HFFc6 (cell line): ENCODE measurements at places on chromosomes 2 and 18.

DNA sequence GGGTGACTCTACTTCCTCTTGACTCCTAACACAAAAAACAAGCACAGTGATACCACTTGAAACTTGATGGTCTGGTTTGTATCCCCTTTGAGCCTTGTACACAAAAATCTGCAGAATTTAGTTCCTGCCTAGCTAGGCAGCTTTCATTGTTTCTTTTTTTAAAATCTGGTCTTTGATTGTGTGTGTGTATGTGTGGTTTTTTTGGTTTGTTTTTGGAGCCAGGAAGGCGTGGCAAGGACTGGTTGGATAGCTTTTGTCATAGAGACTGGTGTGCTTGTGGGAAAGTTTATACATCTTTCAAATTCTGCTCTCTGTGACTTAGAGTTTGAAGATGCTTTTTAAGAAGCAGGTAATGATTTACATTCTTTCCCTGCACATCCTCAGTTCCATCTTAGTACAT is 127.4 kb downstream of the TANC1 start:
- no peak for DNase-seq

DNA sequence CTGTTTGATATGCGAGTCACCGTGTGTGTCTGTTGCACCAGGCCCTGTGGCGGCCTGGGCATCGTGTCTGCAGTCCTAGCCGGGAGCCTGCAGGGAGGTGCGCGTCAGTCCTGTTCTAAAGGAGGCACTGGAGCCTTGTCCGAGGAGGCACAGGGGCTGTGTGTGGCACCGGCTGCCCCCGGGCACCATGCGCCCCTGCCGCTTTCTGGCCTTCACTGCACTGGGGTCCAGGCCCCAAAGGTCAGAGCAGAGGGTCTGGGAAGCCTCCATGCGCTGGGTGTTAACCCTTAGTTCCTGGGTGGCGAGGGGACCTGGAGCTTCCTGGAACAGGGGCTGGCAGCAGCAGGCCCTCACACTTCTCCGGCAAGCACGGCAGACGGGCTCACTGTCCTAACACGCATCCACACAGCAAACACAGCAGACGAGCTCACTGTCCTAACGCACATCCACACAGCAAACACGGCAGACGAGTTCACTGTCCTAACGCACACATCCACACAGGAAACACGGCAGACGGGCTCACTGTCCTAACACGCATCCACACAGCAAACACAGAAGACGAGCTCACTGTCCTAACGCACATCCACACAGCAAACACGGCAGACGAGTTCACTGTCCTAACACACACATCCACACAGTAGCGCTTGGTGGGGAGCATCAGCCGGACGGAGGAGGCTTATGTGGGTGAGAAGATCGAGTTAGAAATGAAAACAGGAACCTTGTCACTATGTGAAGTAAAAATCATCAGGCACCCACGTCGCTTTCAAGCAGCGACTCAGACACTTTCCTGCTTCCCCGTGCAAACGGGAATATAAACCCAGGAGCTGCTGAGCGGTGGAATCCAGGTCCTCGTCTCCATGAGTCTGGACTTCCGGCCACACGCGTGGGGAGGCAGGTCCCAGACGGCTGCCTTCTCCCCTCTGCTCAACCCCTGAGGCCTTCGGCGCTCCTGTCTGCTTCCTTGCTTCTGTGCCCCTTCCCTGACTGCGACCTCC is 65.3 kb downstream of the TPO start:
- DNase-seq = no peak

GRCh38 chr2:55768991-55769390 is 75.3 kb upstream of the PNPT1 start:
- no peak for DNase-seq

GRCh38 chr2:226909126-226909525 is 73.3 kb downstream of the RHBDD1 start:
- DNase-seq = peak; percentile 66

DNA sequence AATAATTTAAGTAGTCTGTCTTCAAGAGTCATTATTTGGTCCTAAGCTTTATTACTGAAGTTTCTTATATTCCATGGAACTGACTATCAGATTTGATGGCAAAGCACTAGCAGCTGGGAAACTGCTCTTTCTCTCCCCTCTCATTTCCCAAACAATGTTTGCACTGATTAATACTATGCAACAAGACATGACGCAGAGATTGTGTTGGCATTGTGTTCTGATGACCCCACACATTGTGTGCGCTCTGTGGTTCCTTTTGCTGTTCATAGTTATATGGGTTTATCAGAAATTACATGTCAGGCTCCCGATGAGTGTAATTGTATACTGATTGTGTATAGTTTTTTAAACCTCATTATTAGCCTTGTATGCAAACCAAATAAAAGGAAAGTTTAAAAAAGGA is 331.6 kb upstream of the FANCL start:
- no peak for DNase-seq
